Esophagus squamous epithelium (tissue), 5 donors: ENCODE measurements at places on chromosomes 3 and 15.

- no peak overlapping the region for H3K4me3 ChIP-seq
- peaks cover under 1% of the 10 kb centered on the region for H3K4me1 ChIP-seq
- H3K27ac ChIP-seq: peak overlapping the region; percentile 55
- DNase-seq: no peak
- no peaks in the 10 kb centered on the region for H3K27me3 ChIP-seq
These were observed 44.1 kb downstream of the STARD5 start for GRCh38 chr15:81279621-81280485.

DNA sequence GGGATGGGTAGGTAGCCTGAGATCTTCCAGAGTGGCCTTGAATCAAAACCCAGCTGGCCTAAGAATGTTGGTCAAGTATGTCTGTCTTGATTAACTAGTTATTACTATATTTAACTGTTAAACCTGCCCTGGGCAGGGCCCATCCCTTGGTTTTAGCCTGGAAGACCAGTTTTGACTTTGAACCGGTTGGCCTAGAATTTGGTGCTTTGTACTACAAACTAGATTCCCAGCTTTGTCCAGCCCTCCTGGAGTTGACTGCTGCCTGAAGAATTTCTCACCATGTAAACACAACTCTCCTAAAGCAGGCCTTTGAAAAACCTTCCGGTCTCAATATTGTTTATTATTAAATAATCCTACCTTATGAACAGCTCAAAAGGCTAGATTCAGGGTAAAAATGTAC, 16.0 kb downstream of the C15orf62 start:
- H3K36me3 ChIP-seq: no peaks in the 10 kb centered on the region
- DNase-seq: no peak
- peak overlapping the region; percentile 82 for H3K27ac ChIP-seq
- H3K27me3 ChIP-seq: no peaks in the 10 kb centered on the region
- no peak overlapping the region for H3K4me3 ChIP-seq

GRCh38 chr3:62329971-62330370, 43.4 kb downstream of the FEZF2 start:
- no peaks in the 10 kb centered on the region for H3K27me3 ChIP-seq
- no peak for DNase-seq
- H3K27ac ChIP-seq: no peak overlapping the region
- H3K4me1 ChIP-seq: no peaks in the 10 kb centered on the region

DNA sequence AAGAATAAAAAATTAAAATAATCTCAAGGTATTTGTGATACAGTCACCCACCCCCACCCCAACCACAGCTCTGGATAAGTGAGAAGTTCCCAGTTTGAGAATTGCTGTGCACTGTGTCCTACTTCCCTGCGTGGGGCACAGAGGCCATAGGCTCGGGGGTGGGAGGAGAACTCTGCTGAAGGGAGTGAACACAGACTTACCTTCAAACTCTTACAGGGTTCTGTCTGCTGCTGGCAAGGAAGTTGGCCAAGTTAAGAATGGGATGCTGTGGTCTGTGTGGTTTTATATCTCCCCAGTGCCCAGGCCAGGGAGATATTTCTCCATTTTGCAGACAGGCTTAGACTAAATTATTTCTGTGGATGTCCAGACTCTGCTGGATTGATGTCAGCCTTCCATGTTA, 37.6 kb downstream of the SPTSSB start:
- no peaks in the 10 kb centered on the region for H3K27me3 ChIP-seq
- no peak overlapping the region for H3K4me3 ChIP-seq
- no peaks in the 10 kb centered on the region for H3K36me3 ChIP-seq

- no peaks in the 10 kb centered on the region for H3K27me3 ChIP-seq
- no peaks in the 10 kb centered on the region for H3K36me3 ChIP-seq
- no peak within 1 kb of the TSS for H3K4me3 ChIP-seq
- no peak for DNase-seq
- H3K27ac ChIP-seq: no peak within 1 kb of the TSS
These were observed at the start of gene SLC22A13 for GRCh38 chr3:38265604-38266307. Gene SLC22A13 (plus strand): TSS chr3:38265812. CDS start chr3:38265861, 49 bp downstream.

DNA sequence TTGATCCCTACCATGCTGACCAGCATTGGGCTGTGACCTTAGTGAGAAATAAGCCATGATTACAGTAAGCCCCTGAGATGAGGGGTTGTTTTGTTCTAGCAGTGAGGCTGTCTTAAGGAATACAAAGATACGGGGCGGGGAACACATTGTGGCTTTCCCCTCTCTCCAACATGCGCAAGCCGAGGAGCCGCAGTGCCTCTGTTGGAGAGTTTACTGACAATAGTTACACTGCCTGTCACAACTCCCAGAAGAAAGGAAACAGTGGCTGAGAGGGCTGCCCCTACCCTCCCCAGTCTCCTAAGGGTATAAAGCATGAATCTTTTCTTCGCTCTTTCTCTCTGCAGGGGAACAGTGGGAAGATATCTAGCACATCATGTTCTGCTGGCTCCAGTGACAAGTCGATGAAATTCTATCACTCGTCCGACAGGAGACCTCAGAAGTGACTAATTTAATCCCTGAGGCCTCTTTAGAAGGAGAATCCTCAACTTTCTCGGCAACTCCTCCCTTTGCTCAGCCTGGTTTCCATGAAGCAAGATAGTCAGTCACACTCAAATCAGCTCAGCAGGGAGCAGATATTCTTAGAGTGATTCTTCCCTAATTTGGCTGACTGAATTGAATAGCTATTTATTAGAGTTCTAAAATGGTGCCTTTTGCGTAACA, 409.0 kb upstream of the PROK2 start:
- no peaks in the 10 kb centered on the region for H3K4me1 ChIP-seq
- no peak overlapping the region for H3K4me3 ChIP-seq
- no peak overlapping the region for H3K27ac ChIP-seq

GRCh38 chr3:165642761-165643420, 194.3 kb downstream of the BCHE start:
- peak overlapping the region; percentile 42 for H3K27ac ChIP-seq
- no peak for DNase-seq
- no peaks in the 10 kb centered on the region for H3K36me3 ChIP-seq

- no peaks in the 10 kb centered on the region for H3K27me3 ChIP-seq
- H3K36me3 ChIP-seq: no peaks in the 10 kb centered on the region
- no peak overlapping the region for H3K27ac ChIP-seq
- DNase-seq: no peak
- H3K4me1 ChIP-seq: no peaks in the 10 kb centered on the region
- no peak overlapping the region for H3K4me3 ChIP-seq
These were observed 65.5 kb downstream of the BBX start for GRCh38 chr3:107588217-107588616.

DNA sequence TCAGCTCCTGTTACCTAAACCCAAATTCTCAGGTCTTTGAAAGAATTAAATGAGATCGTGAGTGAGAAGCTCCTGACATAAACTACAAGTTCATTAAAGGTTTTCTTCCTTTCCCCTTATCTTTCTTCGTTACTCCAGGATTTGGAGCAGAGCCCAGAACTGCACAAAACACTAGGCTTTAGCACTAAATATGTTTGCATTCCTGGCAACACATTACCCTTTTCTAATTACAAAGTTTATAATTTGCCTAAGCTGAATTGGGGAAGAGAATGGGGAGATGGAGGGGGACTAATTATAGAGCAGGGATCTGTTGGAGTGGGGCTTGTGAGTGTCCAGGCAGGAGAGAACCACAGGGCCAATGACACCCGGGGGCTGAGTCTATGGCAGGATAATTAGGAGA, 109.7 kb downstream of the SV2B start:
- no peaks in the 10 kb centered on the region for H3K36me3 ChIP-seq
- H3K27ac ChIP-seq: no peak overlapping the region
- H3K27me3 ChIP-seq: no peaks in the 10 kb centered on the region
- no peak overlapping the region for H3K4me3 ChIP-seq
- no peak for DNase-seq

DNA sequence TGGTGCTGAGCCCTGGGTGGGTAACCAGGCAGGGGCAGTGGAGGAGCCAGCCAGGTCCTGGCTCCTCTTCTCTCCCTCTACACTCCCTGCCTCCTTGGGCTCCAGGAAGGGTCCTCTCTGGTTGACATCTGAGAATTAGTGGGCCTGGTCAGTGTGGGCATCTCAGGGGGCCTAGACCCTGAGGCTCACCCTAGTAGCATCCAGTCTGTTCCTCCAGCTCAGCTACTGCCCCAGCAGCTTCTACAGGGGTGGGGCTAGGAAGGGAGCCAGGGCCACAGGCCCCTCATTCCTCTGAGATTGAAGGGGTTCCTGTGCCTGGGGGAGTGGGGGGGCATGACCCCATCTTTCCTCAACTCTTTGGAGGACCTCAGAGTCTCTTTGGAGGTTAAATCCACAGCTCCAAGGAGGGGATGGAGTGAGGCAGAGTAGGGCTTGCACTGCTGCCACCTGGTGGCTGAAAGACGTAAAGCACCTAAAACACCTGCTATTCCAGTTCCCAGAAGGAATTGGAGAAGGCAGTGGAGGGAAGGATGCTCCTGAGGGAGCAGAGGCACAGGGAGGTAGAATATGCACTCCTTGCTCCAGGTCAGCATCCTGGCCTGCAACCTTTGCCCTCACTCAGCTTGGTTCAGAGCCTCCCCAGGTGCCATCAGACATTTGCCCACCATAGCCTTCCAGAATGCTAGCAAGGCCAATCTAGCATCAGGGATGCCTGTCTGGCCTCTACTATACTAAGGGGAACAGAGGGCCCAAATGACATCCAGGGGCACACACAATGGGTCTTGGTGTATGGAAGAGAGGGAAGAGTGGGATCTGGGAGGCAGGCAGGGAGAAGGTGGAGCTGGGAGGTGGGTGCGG, 25.1 kb downstream of the C3orf18 start:
- no peak overlapping the region for H3K27ac ChIP-seq
- H3K4me3 ChIP-seq: no peak overlapping the region

DNA sequence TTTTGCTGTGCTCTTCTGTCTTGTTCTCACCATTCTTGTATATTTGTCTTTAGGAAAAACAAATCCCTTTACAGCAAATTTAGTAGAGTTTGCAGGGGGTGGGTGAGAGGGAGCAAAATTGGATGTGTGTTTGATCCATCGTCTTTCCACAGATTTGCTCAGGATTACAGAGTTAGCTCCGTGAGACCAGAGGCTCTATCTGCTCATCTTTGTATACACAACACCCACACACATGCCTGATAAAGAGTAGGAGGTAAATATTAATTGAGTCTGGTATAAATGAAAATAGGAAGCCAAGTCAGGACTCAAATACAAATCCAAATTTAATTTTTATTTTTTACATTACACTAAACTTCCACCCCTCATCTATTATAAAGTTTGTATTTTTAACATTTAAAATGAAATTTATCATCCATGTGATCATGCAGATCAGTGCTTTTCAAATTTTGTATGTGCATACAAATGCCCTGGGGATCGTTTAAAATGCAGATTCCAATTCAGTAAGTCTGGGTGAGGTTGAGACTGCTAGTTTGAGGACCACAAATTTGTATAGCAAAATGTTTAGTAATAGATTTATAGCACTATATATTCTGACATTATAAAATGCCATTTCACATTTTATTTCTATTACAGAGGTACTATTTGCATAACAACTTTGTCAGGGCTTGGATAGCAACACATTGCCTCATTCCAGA, 326.7 kb downstream of the LSAMP start:
- no peaks in the 10 kb centered on the region for H3K27me3 ChIP-seq
- no peak overlapping the region for H3K27ac ChIP-seq
- DNase-seq: no peak
- no peaks in the 10 kb centered on the region for H3K4me1 ChIP-seq

DNA sequence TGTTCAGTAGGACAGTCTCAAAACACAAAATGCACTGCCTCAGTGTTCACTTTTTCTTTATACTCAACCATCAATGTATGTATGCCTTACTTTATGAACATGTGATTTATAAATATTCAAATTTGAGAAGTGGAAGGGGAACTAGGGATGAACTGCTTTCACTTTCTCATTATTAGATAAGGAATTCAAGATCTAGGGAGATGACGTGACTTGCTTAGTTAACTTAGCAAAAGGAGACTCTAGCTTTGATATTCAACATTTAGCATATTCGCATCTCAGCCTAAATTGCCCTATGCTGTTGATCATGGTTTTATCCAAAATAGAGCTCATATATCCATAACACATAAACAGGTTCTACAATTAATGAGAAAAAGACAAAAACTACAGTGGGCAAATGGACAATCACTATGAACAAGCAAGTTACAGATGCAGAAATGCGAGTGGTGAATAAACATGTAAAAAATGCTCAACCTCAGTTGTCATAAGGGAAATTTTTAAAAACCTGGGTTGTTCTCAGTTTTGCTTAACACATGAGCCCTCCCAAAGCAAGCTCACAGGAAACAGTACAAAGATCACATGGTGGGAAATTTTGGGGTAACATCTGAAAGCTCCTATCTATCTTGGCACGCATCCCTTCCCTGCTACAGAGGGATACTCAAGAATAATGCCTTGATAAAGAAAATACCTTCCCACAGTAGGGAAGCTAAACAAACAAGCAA, 269.8 kb downstream of the THRB start:
- no peaks in the 10 kb centered on the region for H3K36me3 ChIP-seq
- no peaks in the 10 kb centered on the region for H3K27me3 ChIP-seq
- no peak overlapping the region for H3K27ac ChIP-seq

GRCh38 chr15:90862964-90863778, 5.2 kb upstream of the FURIN start:
- H3K36me3 ChIP-seq: no peaks in the 10 kb centered on the region
- H3K27me3 ChIP-seq: peaks cover 17% of the 10 kb centered on the region
- H3K27ac ChIP-seq: no peak overlapping the region
- DNase-seq: no peak

- no peak overlapping the region for H3K4me3 ChIP-seq
- no peak for DNase-seq
- no peaks in the 10 kb centered on the region for H3K4me1 ChIP-seq
- no peaks in the 10 kb centered on the region for H3K36me3 ChIP-seq
These were observed 860.1 kb downstream of the MCTP2 start for GRCh38 chr15:95091444-95091843.

GRCh38 chr3:359672-360071, 163.1 kb downstream of the CHL1 start:
- no peak for DNase-seq
- no peaks in the 10 kb centered on the region for H3K36me3 ChIP-seq
- peaks cover 14% of the 10 kb centered on the region for H3K4me1 ChIP-seq
- H3K27ac ChIP-seq: no peak overlapping the region
- no peaks in the 10 kb centered on the region for H3K27me3 ChIP-seq

DNA sequence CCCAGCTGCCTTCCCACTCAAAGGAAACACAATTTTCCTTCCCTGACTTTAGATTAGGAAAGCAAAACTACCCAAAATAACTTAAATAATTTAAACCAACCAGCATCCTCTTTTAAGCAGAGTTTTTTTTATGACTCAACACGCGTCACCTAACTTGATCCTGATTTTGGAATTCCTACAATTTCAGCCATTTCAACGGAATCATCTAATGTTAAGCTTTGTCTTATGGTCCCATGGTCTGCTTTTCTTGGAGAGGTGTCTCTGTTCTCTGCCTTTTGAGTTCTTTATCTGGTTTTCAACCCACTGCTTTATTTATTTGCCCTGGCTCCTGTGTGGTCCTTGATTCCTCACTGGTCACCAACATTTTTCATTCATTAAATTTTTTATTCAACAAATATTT, 219.2 kb upstream of the ARHGEF26 start:
- no peaks in the 10 kb centered on the region for H3K36me3 ChIP-seq
- H3K4me3 ChIP-seq: no peak overlapping the region
- H3K27ac ChIP-seq: no peak overlapping the region
- DNase-seq: no peak
- no peaks in the 10 kb centered on the region for H3K27me3 ChIP-seq

DNA sequence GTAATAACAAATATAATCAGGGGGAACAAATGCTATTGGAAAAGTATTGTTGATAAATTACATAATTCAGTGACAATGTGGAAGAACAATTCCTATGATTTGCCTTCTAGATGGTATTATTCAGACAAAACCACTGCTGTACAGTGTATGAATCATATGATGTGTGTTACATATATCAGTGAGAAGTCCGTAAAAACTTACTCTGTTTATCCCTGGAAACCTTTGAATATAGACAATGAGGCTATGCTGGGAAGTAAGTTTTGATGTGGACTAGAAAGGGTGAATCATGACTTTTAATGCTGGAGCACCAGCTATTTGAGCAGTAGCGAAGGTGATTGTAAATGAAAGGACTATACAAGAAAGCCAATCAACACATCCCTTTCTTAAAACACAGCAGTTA, 17.9 kb downstream of the C3orf38 start:
- no peak overlapping the region for H3K27ac ChIP-seq
- peaks cover 8% of the 10 kb centered on the region for H3K36me3 ChIP-seq
- DNase-seq: no peak
